Osteocyte (in vitro differentiated cells): ENCODE measurements at places on chromosomes 13 and 19. TPM values are rescaled to one million over a fixed set of nuclear protein-coding genes. Genes with fewer than 3 reads are reported as not detected.

PCDH9 gene
- total RNA-seq: 33.8 and 34.6 TPM in 2 replicates

- peaks cover 40% of the 10 kb centered on the region for H3K27me3 ChIP-seq
- DNase-seq: no peak
- no peaks in the 10 kb centered on the region for H3K36me3 ChIP-seq
- no peak overlapping the region for H3K4me3 ChIP-seq
- no peaks in the 10 kb centered on the region for H3K4me1 ChIP-seq
Measured at GRCh38 chr19:7729831-7730285, 2.1 kb downstream of the CLEC4G start.

SOX1 gene
- total RNA-seq: not detected in 2 replicates

DNA sequence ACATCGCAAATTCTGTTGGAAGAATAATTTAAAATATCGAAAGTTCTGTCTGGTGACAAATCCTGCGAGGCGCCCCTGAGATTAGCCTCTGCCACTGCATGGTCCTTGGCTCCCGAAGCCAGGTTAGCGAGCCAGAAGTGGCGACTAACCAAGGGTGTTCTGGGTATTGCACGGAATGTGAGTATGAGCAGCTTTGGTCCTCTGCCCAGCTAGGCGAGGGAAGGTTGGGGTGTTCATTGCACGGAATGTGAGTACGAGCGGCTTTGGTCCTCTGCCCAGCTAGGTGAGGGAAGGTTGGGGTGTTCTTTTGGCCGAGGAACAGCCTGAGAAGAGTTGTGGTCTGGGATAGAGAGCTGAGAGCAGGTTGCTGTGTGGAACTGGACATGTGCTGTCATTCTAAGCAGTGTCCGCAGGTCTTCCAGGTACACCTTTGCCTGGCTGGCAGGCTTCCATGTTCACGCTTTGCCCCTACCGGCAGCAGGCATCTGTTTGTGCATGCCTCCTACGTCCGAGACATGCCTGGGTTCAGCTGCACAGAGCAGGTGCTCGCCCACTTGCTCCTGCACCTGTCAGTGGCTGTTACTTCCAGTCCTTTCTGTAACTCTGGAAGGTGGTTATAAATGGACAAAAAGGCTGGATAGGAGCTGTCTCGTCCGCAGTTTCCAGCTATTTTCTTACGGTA is 18.3 kb upstream of the TEX29 start:
- no peak for DNase-seq
- H3K4me3 ChIP-seq: no peak overlapping the region
- H3K36me3 ChIP-seq: peaks cover 72% of the 10 kb centered on the region
- H3K27me3 ChIP-seq: no peaks in the 10 kb centered on the region

- no peaks in the 10 kb centered on the region for H3K36me3 ChIP-seq
- no peak for DNase-seq
- H3K27ac ChIP-seq: no peak overlapping the region
- no peak overlapping the region for H3K4me3 ChIP-seq
- H3K4me1 ChIP-seq: peaks cover 18% of the 10 kb centered on the region
- H3K27me3 ChIP-seq: peaks cover 4% of the 10 kb centered on the region
Measured at GRCh38 chr13:106922384-106922783, 354.4 kb upstream of the ARGLU1 start.

GRCh38 chr13:106588367-106588766 is 20.4 kb upstream of the ARGLU1 start:
- peaks cover 2% of the 10 kb centered on the region for H3K4me1 ChIP-seq
- no peak overlapping the region for H3K27ac ChIP-seq
- H3K36me3 ChIP-seq: peaks cover 5% of the 10 kb centered on the region
- no peak for DNase-seq
- no peak overlapping the region for H3K4me3 ChIP-seq
- no peaks in the 10 kb centered on the region for H3K27me3 ChIP-seq

GRCh38 chr13:74678308-74678965 is 544.2 kb upstream of the KLF12 start:
- no peaks in the 10 kb centered on the region for H3K4me1 ChIP-seq
- no peaks in the 10 kb centered on the region for H3K27me3 ChIP-seq
- no peaks in the 10 kb centered on the region for H3K36me3 ChIP-seq
- no peak overlapping the region for H3K4me3 ChIP-seq
- no peak overlapping the region for H3K27ac ChIP-seq
- DNase-seq: no peak

GRCh38 chr19:18559685-18560084 is 2.0 kb downstream of the KXD1 start:
- H3K27ac ChIP-seq: peak overlapping the region; percentile 92
- no peak for DNase-seq
- peaks cover 14% of the 10 kb centered on the region for H3K36me3 ChIP-seq
- H3K27me3 ChIP-seq: no peaks in the 10 kb centered on the region

GRCh38 chr19:1019980-1020867 is 699 bp downstream of the TMEM259 start:
- no peaks in the 10 kb centered on the region for H3K27me3 ChIP-seq
- peaks cover 44% of the 10 kb centered on the region for H3K4me1 ChIP-seq
- no peaks in the 10 kb centered on the region for H3K36me3 ChIP-seq

NOTCH3 gene
- 178 and 200 TPM in 2 replicates for total RNA-seq

DNA sequence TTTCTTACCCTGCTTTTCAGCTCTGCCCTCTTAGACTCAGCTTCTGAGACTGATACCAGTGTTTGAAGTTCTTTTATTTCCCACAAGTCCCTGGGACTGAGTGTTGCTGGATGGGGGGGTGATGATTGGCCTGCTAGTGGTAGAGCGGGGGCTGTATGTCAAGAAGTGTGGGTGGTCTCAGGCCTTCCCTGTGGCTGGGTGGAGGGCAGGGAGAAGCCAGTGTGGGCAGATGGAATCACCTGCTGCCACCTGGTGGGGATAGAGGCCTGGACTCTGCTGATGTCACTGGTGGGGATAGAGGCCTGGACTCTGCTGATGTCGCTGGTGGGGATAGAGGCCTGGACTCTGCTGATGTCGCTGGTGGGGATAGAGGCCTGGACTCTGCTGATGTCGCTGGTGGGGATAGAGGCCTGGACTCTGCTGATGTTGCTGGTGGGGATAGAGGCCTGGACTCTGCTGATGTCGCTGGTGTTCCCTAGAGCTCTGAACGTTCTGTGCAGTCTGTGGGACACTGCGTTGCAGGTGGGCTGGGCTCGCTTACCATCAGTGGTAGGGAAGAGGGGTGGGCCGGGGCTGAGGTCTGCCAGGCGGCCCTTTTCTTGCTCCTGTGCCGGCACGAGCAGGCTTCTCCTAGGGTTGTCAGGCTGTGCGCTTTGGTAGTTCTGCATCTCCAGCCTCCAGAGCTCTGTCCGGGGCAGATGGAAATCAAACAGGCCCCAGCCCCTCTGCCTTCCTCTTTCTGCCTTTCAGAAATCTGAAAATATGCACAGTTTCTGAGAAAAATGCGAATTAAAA is 101.3 kb downstream of the ARHGEF7 start:
- peaks cover 78% of the 10 kb centered on the region for H3K4me1 ChIP-seq
- no peaks in the 10 kb centered on the region for H3K27me3 ChIP-seq
- DNase-seq: peak; percentile 76
- H3K4me3 ChIP-seq: no peak overlapping the region
